Ovary (tissue), 10 donors: ENCODE measurements at places on chromosomes 12 and 14. TPM values are rescaled to one million over a fixed set of nuclear protein-coding genes. Genes with fewer than 3 reads are reported as not detected.

The ADCY4 gene
- 19.7 TPM for polyA plus RNA-seq

DNA sequence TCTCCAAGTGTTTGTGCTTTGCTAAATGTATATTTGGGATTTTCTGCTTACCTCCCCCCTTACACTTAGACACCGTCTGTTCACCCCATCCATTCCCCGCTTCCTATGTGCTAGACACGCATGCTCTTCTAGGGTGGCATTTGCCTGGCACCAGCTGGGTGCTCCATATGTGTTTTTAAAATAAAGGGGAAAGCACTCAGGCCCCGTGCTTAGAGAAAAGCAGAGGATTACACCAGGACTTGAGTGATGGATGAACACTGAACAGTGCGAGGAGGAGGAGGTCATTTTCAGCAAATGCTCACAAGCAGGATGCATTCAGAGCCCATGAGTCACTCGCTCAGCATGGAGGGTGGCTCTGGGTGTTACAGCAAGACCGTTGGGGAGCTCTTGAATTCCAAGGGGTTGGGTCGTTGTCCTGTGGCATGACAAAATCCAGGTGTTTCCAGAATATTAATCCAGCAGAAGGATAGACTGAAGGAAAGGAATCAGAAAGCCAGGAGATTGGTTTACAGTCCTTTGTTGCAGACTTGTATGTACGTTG lies 2.9 kb upstream of the BDKRB1 start:
- no peaks in the 10 kb centered on the region for H3K4me1 ChIP-seq
- H3K4me3 ChIP-seq: no peak overlapping the region
- H3K36me3 ChIP-seq: no peaks in the 10 kb centered on the region
- no peak overlapping the region for H3K27ac ChIP-seq
- no peaks in the 10 kb centered on the region for H3K27me3 ChIP-seq

DNA sequence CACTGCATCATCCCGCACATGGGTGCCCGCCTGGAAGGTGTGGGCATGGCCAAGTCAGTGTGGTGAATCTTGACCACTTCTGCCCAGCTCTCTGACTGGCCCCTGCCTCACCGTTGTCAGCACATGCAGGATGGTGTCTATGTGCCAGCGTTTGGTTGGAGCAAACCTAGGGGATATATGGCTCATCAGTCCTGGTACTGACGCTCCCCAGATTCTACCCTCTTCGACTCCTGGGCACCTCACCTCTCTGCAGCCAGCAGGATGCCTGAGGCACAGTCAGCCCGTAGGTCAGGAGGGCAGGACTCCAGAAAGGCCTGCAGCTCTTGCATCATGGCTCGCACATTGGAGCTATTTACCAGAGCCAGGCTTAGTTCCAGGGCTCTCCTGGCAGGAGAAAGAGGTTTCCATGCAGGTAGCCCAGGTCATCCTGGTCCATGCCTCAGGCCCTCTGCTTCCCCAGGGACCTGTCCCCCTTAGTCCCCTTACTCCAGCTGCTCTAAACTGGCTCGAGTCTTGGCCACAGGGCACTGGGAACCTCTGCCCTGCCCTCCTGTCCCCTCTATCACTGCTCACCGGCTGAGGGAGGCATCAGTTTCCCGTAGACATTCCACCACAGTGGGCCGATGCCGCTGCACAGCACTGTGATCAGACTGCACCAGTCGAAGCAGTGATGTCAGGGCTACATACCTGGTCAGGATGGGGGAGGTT lies 4.0 kb downstream of the AP1G2 start:
- H3K27ac ChIP-seq: peak overlapping the region; percentile 49
- no peaks in the 10 kb centered on the region for H3K27me3 ChIP-seq
- no peak overlapping the region for H3K4me3 ChIP-seq
- peak; percentile 45 for DNase-seq
- no peaks in the 10 kb centered on the region for H3K36me3 ChIP-seq

GRCh38 chr12:122022393-122023338 lies 982 bp downstream of the BCL7A start:
- H3K4me1 ChIP-seq: peaks cover 2% of the 10 kb centered on the region
- H3K27ac ChIP-seq: peak overlapping the region; percentile 87
- peak; percentile 50 for DNase-seq
- no peaks in the 10 kb centered on the region for H3K27me3 ChIP-seq
- H3K36me3 ChIP-seq: no peaks in the 10 kb centered on the region

GRCh38 chr14:93688239-93688666 lies 100.0 kb downstream of the PRIMA1 start:
- no peak overlapping the region for H3K27ac ChIP-seq
- no peak overlapping the region for H3K4me3 ChIP-seq
- H3K4me1 ChIP-seq: no peaks in the 10 kb centered on the region
- no peaks in the 10 kb centered on the region for H3K27me3 ChIP-seq
- no peaks in the 10 kb centered on the region for H3K36me3 ChIP-seq
- DNase-seq: no peak

DNA sequence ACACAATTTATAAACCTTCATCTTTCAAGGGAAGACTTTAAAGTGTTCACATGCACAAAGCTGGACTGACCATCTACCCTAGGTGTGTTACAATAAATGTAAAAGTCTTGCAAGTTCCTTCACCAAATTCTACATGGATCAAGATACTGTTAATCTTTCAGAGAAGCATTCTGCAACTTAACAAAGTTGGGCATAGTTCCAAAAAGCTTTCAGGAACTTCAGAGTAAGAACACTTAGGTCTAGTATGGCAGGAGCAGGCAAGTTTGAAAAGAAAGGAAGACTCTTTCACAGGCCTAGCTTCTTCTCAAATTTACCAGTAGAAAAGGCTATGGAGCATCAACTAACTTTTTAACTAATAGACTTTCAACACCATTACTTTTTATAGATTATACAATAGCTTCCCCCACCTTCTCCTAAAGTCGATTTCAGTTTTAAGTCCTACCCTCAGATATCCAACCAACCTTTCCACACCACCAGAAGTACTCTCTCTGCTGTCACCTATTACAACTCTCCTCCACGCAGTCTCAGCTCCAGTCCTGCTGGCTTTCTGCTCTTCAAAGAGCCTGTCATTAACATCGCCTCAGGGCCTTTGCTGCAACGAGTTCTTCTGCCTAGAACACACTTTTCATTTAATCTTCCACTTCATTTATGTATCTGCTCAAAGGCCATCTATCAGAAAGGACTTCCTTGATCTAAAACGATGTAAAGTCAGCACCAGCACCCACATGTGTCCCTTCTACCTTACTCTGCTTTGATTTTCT lies 333.9 kb downstream of the CEP128 start:
- no peaks in the 10 kb centered on the region for H3K27me3 ChIP-seq
- H3K27ac ChIP-seq: no peak overlapping the region
- no peak for DNase-seq
- no peaks in the 10 kb centered on the region for H3K36me3 ChIP-seq
- H3K4me1 ChIP-seq: peaks cover 1% of the 10 kb centered on the region

- H3K27ac ChIP-seq: no peak overlapping the region
- no peaks in the 10 kb centered on the region for H3K4me1 ChIP-seq
- H3K4me3 ChIP-seq: no peak overlapping the region
- DNase-seq: no peak
These were observed 112.7 kb downstream of the EFCAB11 start for GRCh38 chr14:89841851-89842250.

DNA sequence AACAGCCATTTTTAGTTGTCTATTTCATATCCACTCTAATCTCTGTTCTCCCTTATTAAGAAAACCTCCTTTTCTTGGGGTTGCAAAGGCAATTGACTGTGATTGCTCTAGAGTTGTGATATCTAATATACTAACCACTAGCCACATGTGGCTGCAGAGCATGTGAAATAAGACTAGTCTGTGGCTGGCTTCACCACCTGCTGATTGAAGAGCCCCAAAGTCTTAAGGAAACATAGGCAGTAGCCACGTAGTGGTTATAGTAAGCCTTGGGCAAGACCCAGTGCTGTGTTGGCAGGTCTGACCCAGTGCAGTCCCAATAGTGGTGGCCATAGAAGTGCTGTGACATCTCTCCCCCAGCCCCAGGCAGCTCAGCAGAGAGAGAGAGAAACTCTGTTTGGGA lies 28.4 kb upstream of the ATP2B1 start:
- no peaks in the 10 kb centered on the region for H3K36me3 ChIP-seq
- DNase-seq: no peak
- H3K4me1 ChIP-seq: no peaks in the 10 kb centered on the region

The CLEC7A gene
- polyA plus RNA-seq: 3.4 TPM

DNA sequence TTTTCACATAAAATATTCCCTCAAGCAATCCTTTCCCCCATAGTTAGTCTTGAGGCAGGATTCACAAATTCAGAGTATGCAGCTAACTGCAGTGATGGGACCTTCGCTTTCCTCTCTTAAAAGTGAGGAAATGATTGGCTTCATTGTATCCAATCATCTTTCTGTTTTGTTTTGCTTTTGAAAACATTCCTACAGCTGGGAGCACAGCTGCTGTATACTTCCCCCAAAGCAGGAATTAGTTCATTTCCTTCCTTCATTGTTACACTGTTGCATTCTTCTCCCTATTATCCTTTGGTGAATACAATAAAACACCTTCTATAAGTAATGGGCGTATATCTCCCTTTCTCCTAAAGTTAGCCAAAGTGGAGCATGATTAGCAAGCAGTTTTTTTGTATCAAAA lies 9.4 kb upstream of the GAS2L3 start:
- DNase-seq: no peak
- no peaks in the 10 kb centered on the region for H3K27me3 ChIP-seq
- no peaks in the 10 kb centered on the region for H3K36me3 ChIP-seq
- no peak overlapping the region for H3K27ac ChIP-seq
- no peaks in the 10 kb centered on the region for H3K4me1 ChIP-seq

DNA sequence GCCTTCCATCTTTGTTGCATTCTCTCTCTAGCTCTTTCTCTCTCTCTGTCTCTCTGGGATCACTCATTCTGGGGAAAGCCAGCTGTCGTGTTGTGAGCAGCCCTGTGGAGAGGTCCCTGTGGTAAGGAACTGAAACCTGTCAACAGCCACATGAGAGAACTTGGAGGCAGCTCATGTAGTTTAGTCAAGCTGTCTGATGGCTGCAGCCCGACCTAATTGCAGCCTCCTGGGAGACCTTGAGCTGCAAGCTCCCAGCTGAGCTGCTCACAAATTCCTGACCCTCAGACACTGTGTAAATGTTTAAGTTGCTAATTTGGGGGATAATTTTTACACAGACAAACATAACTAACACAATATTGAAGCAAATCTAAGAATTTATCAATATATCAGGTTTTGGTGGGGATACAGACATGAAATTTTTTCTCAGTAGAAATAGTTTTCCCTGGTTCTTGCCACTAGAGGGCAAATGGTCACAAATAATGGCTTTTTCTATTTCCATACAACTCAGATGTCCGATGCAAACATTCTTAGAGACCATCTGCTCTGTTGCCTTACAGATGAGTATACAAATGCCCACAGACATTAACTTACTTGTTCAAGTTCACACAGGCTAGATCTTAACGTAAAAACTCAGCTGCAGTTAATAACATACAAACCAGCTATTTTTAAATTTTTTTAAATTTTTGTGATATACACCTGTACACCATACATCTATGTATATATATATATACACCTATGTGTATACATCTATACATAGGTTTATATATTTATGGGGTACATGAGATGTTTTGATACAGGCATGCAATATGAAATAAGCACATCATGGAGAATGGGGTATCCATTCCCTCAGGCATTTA lies 15.5 kb upstream of the KRR1 start:
- H3K36me3 ChIP-seq: no peaks in the 10 kb centered on the region
- no peak overlapping the region for H3K4me3 ChIP-seq
- H3K27me3 ChIP-seq: no peaks in the 10 kb centered on the region

GRCh38 chr12:114316076-114316475 lies 89.9 kb downstream of the TBX5 start:
- DNase-seq: no peak

The IL26 gene
- not detected for polyA plus RNA-seq

DNA sequence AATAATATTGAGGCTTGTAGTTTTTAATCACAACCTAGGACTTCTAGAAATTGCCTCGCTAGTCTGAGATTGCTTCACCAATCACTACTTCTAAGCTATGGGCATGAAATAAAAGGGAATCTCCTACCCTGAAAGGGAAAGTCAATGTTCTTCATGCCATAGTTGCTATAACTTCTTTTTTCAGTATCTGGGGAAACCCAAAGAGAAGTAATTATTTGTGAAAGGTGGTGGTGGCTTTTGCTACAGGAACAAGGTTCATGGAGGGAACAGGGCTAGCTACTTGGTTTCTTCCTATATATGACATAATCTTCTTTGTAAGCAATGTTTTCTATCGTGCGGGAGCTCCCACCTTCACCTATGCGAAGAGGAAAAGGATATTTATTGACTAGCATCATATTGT lies 61.6 kb upstream of the DNM1L start:
- H3K27me3 ChIP-seq: no peaks in the 10 kb centered on the region
- H3K4me3 ChIP-seq: no peak overlapping the region
- no peaks in the 10 kb centered on the region for H3K36me3 ChIP-seq
- no peak overlapping the region for H3K27ac ChIP-seq
- no peaks in the 10 kb centered on the region for H3K4me1 ChIP-seq

DNA sequence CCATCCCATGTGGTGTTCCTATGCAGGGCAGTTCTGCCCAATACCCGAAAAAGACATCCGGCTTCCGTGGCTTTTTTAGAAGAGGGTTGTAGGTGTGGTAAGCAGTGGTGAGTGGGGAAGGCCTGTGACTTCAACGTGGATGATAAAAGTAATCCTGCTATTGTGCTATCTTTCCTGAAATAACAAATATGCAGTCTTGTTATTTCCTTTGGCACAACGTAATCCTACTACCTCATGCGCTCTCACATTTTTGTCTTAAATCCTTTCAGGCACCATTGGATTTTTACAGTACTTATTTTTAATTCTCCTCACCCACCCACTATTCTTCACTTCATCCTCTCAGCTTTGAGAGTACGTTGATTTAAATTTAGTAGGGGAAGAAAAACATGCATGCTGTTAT lies 96.8 kb downstream of the IPO8 start:
- no peaks in the 10 kb centered on the region for H3K36me3 ChIP-seq
- H3K27ac ChIP-seq: no peak overlapping the region

DNA sequence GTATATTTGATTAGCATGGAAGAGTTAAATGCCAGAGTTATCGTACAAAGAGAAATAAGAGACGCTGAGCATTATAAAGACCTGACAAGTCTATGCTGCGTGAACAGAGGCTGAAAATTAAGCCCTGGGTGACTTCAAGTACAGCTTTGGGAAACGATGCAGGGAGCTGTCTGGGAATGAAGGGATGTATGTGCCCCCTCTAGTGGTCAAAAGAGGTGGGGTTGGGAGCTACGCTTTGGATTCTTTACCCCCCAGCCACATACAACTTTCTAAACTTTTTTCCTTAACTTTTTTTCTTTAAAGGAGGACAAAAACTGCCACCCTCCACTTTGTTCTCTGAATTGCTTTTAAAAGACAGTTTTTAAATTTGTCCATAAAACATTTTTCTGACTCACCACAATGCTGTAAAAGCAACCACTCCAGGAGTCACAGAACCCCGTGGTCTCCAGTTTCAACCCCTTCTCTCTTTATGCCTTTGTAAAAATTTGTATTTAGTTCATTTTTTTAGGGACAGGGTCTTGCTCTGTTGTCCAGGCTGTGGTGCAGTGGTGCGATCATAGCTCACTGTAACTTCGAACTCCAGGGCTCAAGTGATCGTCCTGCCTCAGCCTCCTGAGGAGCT lies 59.4 kb downstream of the ZNF664 start:
- no peaks in the 10 kb centered on the region for H3K36me3 ChIP-seq
- peak; percentile 37 for DNase-seq
- H3K27ac ChIP-seq: no peak overlapping the region
- no peaks in the 10 kb centered on the region for H3K4me1 ChIP-seq
- H3K4me3 ChIP-seq: no peak overlapping the region

- H3K4me1 ChIP-seq: peaks cover 13% of the 10 kb centered on the region
- no peaks in the 10 kb centered on the region for H3K27me3 ChIP-seq
- H3K27ac ChIP-seq: no peak overlapping the region
These were observed 2.3 kb downstream of the YY1 start for GRCh38 chr14:100241279-100241678.
